AG09319 (cell line): ENCODE measurements at places on chromosomes 2 and 18.

GRCh38 chr2:216287251-216287650 is 85.0 kb downstream of the MARCHF4 start:
- DNase-seq, result no peak

GRCh38 chr2:53484531-53484930 is 283.1 kb upstream of the CHAC2 start:
- DNase-seq, result no peak

- no peak for DNase-seq
Observed at GRCh38 chr2:88669482-88670214, 21.8 kb upstream of the RPIA start.

- DNase-seq, result no peak
Observed at GRCh38 chr2:181988154-181988924, 2.7 kb downstream of the PPP1R1C start.

DNA sequence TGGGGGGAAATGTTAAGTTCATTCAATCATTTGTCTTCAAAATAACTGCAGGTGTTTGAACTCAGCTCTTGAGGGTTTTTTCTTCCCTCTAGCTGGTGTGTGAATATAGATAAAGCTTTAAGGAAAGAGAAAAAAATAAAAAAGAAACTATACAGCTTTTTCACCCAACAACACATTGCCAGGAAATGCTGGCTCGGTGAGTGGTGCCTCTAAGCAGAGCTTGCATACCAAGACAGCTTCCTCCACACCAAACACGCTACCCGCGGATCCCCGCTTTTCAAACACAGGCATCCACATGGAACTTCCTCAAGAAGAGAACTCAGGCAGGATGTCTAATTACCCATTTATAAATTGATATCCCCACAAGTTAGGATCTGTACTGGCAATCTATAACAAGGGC is 69.8 kb upstream of the TANK start:
- DNase-seq, result no peak

DNA sequence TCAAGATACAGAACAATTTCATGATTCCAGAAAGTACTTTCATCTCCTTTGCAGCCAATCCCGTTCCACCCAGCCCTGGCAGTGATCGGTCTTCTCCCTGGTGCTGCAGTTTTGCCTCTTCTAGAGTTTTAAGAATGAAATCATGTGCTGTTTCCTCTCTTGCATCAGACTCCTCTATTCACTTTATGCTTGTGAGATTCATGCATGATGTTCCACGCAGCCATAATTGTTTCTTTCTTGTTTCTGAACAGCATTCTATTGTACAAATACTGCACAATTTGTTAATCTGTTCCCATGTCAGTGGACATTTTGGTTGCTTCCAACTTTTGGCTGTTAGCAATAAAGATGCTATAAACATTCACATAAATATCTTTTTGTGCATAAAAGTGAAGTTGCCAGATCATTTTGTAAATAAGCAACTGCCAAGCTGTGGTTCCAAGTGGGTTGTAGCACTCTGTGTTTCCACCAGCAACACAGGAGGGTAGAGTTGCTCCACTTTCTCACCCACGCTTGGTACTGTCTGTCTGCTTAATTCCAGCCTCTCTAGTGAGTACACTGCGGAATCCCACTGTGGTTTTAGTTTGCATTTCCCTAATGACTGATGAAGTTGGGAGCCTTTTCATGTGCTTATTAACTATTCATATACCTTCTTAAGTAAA is 104.5 kb downstream of the TWIST2 start:
- DNase-seq, result no peak
